ENCODE measurements at places on chromosomes 7 and 10. TPM values are rescaled to one million over a fixed set of nuclear protein-coding genes. Genes with fewer than 3 reads are reported as not detected.

The SOSTDC1 gene
- total RNA-seq, result not detected

The TUBB8 gene
- total RNA-seq, result 0.22 TPM

The GBX1 gene
- total RNA-seq, result not detected

The HABP2 gene
- total RNA-seq, result not detected

DNA sequence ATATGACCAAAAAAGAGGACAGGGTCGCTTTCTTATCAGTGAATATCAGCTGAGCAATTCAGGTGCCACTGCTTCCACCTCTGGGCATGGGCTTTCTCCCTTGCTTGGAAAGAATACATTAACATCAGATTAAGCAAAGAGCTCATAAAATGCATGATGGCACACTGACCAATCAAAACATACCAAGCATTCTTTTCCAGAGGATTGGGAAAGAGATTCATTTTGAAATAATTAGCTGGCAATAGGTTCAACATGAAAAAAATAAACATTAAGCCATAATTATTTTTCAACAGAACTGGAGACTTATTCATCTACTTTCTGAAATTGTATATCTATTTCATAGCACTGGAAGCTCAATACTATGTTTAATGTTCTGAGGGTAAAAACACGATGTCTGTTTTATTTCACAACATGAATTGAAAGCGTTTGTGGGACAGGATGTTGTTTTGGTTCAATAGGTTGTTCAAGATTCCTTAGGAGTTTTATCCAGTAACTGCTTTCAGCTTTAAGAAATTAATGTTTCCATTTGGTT is 53.2 kb downstream of the TFAM start:
- DNase-seq, result peak; percentile 82

DNA sequence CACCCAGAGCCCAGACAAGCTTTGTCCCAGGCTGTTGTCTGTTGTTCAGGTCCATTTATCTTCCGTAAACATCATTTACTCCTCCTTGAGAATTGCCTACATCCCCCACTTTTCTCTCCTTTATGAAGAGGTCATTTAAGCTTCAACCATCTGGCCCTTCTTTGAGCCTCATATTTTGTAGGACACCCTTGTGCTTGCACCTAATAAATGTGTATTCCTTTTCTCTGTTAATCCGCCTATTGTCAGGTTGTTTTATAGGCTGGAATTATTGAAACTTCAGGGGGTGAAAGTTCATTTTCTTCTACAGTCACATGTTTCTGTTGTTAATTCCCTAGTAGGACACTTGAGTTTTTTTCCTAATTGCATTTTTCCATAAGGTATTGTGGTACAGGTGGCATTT is 19.6 kb upstream of the CTTNBP2 start:
- no peak for DNase-seq

DNA sequence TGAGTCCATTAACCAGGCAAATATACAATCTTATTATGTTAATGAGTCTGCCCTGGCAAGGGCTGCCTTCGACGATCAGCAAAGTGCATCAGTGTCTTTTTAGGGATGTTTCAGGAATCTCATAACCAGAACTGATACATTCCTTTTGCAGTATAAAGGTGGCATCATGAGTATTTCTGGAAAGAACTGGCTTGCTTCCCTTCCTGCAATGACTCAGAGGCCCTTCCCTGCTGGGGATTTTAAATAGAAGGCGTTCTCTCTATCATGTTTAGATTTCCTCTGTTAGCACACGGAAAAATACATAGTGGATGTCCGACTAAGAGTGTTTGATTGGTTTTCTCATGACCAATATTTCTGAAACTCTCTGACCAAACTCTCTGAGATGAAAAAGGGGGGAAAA is 1.8 kb downstream of the NPS start:
- DNase-seq, result no peak

- no peak for DNase-seq
Measured at GRCh38 chr10:123863721-123864482, 27.7 kb downstream of the CPXM2 start.

- no peak for DNase-seq
Measured at GRCh38 chr7:24169077-24169624, 114.8 kb upstream of the NPY start.

GRCh38 chr7:129851174-129851573 is 101.6 kb downstream of the UBE2H start:
- DNase-seq, result no peak

DNA sequence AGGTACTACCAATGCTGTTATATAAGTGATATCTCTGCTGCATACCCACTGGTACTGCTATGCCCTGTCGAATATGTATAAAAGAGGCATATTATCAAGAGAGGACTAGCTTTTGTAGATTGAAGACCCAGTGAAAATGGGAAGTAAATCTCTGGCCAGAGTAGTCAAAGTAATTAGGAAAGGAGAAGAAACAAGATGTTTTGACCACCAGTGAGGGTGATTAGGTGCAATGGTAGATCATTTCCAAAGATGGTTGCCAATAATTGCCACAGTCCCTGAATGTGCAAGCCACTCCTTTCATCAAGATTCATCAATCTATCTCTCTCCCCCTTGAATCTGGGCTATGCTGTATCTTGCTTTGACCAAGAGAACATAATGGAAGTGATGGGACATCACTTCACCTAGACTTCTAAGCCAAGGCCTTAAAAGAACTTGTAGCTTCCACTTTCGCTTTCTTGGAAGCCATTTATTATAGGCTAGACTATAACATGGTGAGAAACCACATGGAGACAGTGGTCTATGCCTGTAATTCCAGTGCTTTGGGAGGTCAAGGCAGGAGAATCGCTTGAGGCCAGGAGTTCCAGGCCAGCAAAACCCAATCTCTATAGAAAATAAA is 52.6 kb upstream of the ST8SIA6 start:
- no peak for DNase-seq

- no peak for DNase-seq
Measured at GRCh38 chr10:68804692-68805091, 22.6 kb upstream of the STOX1 start.

DNA sequence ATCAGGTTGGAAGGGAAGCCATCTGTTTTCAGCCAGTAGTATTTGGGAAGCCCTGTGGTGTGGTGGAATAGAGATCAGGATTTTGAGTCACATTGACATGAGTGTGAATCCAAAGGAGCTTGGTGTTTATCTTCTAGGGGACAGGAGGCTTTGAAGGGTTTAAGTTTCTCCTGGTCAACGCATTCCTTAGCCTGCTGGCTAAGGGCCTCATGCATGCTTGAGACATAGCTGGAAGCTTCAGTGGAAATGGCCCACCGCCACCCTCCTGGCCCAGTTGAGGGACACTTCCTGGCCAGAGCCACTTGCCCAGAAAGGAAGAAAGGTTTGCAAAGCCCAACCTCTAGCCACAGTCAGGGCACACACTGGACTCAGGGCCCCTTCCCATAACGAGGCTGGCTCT is 70.9 kb downstream of the CDK1 start:
- no peak for DNase-seq

GRCh38 chr7:151838072-151838471 is 38.8 kb downstream of the PRKAG2 start:
- DNase-seq, result no peak

DNA sequence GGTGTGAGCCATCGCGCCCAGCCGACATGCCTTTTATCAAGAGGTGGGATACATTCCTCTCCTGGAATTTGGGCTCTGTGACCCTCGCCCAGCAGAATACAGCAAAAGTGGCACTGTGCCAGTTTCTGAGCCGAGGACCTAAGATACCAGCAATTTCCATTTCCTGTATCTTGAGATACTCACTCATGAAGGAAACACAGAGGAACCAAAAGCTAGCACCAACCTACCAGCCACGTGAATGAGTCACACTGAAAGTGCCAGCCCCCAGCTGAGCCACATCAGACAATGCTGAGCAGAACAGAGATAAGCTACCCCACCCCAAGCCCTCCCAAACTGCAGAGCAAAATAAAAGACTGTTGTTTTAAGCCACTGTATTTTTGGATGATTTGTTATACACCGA is 56.3 kb downstream of the CACUL1 start:
- peak; percentile 87 for DNase-seq

GRCh38 chr10:60877777-60878120 is 66.2 kb downstream of the RHOBTB1 start:
- no peak for DNase-seq

DNA sequence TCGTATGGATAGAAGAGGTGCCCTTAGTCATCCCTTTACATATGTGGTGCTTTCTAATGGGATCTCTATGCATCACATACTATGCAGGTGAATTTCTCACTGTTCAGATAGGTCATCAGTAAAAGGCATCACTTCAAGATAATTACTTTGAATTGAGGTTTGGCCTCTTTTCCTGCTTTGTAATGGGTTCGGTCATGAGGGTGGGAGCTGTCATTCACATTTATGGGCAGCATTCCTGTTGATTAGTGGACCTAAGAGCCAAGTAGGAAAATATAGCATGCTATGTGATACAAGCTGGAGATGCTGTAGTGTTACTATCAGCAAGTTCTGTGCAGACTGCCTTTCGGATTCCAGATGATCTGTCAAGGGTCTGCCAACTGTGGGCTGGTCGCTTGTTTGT is 156.3 kb downstream of the LCOR start:
- DNase-seq, result no peak

GRCh38 chr10:4512196-4512595 is 313.8 kb upstream of the AKR1E2 start:
- DNase-seq, result no peak

GRCh38 chr7:96486681-96487080 is 164.8 kb upstream of the SLC25A13 start:
- no peak for DNase-seq
